Tibial nerve (tissue), 4 donors: ENCODE measurements at places on chromosomes 12 and 14.

DNA sequence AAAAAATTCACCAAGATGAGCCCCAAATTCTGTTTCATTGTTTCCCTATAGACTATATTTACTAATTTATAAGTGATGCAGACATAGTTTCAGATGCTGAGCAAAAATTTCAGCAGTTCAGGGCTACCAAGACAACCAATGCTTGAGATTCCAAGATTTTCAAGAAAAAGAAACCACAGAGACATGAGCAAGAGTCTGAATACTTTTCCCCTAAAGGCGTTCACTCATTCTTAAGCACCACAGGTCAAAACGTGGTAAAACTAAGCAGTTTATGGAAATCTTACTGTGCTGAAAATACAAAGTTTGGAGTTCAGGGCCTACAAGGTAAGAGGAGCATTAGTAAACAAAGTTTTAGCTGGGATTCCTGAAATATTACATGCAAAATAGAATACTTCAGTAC lies 221.2 kb downstream of the KCNH5 start:
- no peak for DNase-seq

DNA sequence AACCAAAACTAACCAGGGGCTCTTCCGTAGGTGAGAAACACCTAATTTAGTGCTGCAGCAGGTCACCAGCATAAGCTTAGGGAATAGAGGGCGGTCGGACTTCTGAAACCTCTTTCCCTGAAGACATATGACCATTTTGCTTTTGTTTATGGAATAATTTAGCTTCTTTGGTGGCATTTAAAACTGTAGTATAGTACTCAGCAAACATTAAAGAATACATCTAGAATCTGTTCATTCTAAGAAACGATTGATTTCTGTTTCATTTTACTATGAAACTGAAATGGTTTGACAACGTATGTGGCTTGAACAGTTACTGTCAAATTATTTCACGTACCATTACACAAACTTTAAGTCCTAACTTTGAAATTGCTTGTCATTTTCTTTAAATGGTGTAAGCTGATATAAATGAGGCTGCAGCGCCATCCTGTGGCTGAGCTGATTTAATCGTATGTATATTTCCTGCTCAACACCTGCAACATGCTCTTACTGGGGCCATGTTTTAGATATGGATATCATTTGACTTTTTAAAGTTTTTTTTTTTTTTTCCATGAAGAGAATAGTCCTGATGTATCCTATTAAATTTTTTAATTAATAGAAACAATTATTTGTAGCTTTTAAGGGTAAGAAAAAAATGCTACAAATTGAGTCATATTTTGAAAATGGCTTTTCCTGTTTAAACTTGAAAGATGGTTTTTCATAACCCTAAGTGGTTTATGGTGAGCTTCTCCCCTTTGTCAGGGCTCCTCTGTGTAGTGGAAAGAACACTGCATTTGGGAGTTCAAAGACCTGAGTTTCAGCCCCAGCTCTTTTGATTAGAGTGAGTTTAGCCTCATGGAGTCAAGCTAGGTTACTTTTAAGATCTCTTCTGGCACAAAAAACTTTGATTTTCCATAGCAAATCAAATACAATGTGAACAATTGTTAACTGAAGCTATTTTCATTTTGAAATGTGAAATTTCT lies 27.4 kb downstream of the CFAP54 start:
- peak; percentile 91 for DNase-seq

DNA sequence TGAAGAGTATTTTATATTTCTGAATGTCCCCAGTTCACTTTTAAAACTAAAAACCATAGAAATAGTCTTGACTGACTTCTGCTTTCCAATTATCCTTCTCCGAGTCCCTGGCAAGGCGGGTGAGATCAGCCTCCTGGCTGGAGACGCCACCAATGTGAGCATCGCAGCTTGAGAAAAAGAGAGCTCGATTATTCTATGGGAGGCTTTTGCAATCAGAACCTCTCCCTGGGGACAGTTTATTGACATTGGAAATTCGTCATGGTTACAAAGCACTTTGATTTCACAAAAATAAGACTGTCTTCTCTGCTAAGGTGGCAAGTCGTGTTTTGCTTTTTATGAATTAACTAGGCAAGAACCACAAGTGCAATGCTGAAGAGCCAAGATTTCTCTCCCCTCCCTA lies 23.6 kb upstream of the GPHB5 start:
- DNase-seq, result no peak

GRCh38 chr12:65257986-65258385 lies 20.5 kb upstream of the MSRB3 start:
- DNase-seq, result no peak

GRCh38 chr14:58575956-58576355 lies 61.8 kb upstream of the DACT1 start:
- DNase-seq, result no peak

GRCh38 chr14:64213853-64214570 lies 80.2 kb downstream of the ESR2 start:
- DNase-seq, result no peak

DNA sequence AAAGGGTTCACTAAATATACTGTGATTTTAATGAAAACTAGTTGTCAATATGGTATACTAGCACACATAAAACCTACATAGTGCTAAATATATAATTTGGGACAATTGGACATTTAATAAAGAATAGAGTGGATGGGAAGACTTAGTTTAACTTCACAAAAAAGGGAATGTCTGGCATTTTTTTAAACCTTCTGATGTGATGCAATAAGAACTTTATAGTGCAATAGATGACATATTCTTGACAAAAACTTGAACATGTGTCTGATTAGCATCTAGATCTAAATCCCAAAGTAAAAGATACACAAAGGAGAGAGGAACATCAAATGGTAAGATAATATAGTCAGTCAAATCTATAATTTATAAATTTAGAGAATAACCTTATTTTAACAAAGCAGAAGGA lies 488.3 kb upstream of the SYT1 start:
- DNase-seq, result no peak

DNA sequence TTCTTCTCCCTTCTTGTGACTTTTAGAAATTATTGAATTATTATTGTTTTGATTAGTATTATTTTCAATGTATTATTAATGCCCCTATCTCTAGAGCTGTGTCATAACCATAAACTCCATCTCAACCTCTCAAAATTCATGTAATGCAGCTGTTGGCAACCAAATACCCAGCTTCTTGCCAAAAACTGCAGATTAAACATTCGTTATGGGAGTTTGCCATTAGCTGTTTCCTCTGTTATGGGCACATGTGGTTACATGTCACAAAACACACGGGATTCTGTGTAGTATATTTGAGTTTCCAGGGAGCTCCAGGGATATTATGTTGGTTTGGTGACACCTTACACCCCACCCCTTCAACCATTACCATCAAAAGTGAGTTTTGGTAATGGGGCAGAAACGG lies 2.8 kb upstream of the ALX1 start:
- no peak for DNase-seq

DNA sequence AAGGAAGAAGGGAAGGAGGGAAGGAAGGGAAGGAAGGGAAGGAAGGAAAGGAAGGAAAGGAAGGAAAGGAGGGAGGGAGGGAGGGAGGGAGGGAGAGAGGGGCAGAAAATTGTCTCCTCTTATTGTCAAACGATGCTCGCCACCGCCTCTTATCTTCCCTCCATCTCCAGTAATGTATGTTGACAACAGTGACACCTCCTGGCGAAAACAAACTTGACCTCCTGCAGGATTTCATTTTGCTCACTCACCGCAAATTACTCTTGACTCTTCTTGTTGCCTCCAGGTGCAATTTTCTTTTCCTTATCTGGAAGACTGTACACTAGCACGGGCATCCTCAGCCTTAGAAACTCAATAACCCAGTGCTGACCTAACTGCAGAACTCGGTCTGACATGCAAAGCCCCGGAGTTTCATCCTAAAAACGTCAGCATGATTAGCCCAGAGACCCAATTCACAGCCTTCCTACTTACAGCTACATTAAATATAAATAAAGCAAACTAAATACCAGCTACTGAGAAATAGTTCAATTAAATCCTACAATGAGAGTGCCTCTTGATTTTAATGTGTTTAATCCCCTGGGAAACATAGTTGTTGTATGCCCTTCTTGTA lies 512.4 kb upstream of the TMPO start:
- DNase-seq, result peak; percentile 52

- DNase-seq, result no peak
Measured at GRCh38 chr12:68912916-68913315, 20.1 kb downstream of the CPM start.

GRCh38 chr12:67594888-67595287 lies 53.7 kb upstream of the DYRK2 start:
- DNase-seq, result no peak

DNA sequence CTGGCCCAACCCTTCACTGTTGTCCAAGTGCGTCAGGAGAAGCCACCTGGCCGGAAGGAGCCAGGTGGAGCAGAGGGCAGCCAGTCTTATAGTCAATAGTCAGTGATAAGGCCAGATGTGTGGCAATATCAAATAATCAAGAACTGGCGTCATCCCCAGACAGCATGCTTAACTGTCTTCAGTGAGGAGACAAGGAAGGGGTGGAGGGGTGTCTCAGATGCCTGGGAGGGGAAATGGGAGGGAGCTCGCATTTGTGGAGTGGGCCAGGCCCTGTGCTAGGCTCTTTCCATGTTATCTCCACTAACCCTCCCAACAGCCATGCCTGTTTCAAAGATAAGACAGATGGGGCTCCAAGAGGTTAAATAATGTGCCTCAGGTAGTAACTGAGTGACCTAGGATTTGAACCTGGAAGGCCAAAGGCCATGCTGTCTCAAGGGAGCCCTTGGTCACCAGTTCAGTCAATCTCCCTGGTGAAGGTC lies 48.9 kb upstream of the FOS start:
- DNase-seq, result no peak

DNA sequence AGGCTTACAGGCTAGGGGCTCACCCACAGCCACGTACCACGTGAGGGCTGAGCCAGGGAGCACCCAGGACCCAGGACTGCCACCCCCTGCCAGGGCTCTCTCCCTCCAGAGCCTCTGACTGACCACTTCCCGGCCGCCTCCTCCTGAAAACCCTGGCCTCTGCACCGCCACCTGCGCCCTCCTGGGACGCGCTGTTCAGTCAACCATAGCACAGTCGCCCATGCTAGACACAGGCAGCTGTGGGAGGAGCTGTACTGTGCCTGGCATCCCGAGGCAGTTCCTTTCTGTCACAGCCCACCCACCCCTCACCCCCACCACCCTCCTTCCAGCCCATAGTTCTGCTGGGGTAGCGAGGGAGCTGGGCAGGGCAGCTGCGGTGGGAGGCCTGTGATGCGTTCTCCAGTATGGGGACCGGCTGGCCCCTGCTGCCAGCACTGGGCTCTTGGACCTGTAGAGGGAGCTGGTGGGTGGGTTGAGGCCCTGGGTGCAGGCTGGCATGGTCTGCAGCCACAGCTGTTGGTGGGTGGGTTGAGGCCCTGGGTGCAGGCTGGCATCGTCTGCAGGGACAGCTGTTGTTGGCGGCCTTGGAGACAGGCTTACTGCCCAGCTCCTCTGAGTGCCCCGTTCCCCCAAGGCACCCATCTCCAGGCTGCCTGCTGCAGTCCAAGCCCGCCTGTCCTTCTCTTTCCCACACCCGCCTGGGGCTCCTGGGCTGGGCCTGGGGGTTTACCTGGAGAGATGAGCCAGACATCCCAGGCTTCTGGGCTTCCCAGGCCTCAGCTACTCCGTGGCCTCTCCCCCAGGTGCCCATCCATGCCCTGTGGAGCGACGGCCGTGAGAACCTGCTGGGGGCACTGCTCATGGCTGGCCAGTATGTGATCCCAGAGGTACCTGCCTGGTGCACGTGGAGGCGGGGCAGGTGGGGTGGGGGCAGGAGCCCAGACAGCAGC lies 11.5 kb downstream of the ASPG start:
- DNase-seq, result no peak

- no peak for DNase-seq
Measured at GRCh38 chr14:70416338-70416724, 559 bp downstream of the SYNJ2BP start.

DNA sequence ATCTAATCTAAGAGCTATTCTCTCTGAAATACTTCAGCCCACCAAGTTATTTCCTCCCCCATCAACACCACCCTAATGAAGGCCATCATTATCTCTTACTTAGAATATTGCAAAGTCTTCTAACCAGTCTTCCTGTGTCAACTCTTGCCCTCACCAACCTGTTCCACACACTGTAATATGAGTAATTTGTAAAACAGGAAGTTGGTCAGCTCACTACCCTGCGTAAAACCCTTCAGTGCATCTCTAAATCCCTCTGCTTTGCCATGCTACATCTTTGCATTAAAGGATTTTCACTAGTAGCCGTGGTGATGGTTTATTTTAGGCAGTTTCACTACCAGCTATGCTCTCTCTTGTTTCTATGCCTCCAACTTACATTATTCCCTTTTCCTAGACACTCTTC lies 70.0 kb downstream of the KIF21A start:
- no peak for DNase-seq

DNA sequence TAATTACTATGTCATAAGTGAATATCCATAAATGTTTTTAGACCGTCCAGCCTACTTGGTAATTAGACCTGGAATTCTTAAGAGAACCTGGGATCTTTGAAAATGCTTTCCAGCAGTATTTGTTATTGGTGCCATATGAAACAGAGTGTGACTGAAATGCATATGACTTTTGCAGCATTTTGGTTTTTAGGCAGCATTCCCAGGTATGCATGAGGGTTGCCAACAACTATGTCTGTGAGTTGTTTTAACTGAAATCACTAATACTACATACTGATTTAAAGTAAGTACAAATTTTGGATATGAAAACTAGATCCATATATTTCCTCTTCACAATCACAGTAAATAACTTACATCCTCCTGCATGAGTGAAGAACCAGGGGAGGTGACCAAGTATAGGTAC lies 437.7 kb upstream of the FAR2 start:
- DNase-seq, result no peak

GRCh38 chr12:95848575-95849388 lies 10.0 kb upstream of the SNRPF start:
- no peak for DNase-seq

- no peak for DNase-seq
Measured at GRCh38 chr14:50856660-50857059, 15.2 kb upstream of the ABHD12B start.

- DNase-seq, result no peak
Measured at GRCh38 chr14:37655418-37655817, 60.0 kb downstream of the TTC6 start.

- DNase-seq, result no peak
Measured at GRCh38 chr14:31441273-31442111, 15.8 kb downstream of the DTD2 start.

DNA sequence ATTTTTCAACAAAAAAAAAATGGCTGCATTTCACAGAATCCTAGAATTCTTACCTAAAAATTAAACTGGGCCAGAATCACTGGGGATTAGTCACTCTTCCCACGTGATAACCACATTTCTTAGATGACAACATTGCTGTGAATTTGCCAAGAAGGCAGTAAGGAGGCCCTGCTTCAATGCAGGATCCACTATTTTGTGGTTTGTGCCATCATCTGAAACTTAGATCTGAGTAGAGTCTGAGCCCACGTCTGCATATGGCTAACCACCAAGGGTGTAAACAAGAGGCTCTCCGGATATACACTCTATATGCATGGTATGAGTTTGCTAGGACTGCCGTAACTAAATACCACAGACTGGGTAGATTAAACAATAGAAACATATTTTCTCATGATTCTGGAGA lies 24.4 kb upstream of the TBX5 start:
- no peak for DNase-seq
